Activated T-cell treated with anti-CD3 and anti-CD28 coated beads for 4 hours (primary cell): ENCODE measurements at places on chromosomes 5 and 9.

- no peak for DNase-seq
Observed at GRCh38 chr9:4540425-4540824, 50.2 kb downstream of the SLC1A1 start.

- no peak for DNase-seq
Observed at GRCh38 chr5:138000102-138000723, 32.7 kb downstream of the FAM13B start.

DNA sequence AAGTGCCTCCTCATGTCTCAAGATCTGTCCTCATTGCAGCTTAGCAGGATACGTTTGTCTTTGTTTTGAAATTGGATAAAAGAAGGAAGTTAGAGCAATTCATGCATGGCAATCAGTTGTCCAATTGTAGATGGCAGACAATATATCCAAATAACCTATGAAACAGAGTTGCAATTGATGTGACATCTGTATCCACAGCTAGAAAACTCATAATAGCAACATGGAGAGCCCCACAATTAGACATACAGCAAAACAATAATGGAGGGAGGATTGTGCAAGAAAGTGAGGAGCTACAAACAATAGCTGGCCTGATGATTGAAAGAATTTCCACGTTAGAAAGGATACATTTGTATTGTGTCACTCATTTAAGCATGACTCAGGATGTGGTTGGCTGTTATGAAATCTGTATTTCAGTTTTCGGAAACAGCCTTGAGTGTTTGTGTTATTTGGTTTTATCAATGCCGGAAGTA is 132.0 kb downstream of the FAM174A start:
- DNase-seq, result no peak

DNA sequence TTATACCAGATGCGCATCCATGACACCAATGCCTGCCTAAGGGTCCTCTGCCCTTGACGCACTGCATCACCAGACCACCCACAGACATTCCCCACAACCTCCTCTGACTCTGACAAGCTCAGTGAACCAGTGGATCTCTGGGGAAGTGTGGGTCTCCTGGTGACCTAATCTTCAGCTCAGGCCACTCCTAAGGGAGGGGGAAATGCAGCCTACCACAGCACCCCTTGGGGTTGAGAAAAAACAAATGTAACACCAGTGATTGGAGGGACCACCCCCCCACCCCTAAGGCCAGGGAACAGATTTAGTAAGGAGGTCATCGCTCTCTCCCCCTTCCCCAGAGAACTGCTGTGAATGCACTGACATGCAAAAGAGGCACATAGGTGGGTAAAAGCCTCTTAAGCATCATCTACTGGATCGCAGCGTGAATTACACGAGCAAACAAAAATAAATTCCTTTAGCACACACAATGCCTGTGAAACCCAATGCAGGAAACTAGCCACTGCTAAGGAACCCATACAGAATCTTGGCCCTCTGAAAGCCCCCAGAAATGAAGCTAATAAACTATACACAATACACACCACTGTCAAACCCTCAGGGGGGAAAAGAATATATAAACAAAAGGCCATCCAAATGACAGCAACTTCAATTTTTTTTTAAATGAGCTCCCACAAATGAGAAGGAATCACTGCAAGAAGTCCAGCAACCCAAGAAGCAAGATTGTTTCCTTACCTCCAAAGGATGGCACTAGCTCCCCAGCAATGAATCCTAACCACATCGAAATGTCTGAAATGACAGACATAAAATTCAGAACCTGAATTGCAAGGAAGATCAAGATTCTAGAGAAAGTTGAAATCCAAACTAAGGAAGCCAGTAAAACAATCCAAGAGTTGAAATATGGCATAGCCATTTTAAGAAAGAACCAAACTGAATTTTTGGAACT is 513.7 kb upstream of the PTGER4 start:
- no peak for DNase-seq

DNA sequence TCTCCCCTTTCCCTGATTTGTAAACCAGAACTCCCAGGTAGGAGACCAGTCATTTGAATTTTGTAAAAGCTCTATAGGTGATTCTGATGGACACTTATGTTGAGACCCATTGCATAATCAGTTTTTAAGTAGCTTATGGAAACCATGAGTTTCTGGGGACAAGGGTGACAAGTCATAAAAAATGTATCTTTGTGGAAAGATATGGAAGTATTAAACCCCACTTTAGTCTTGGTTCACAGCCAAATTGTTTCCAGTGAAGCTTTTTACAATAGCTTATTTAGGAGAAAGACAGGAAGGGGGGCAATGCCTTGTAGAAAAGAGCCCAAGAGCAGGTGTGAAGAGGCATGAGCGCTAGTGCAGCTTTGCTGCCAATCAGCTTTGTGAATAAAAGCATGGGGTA is 453 bp upstream of the CCL28 start:
- DNase-seq, result no peak

DNA sequence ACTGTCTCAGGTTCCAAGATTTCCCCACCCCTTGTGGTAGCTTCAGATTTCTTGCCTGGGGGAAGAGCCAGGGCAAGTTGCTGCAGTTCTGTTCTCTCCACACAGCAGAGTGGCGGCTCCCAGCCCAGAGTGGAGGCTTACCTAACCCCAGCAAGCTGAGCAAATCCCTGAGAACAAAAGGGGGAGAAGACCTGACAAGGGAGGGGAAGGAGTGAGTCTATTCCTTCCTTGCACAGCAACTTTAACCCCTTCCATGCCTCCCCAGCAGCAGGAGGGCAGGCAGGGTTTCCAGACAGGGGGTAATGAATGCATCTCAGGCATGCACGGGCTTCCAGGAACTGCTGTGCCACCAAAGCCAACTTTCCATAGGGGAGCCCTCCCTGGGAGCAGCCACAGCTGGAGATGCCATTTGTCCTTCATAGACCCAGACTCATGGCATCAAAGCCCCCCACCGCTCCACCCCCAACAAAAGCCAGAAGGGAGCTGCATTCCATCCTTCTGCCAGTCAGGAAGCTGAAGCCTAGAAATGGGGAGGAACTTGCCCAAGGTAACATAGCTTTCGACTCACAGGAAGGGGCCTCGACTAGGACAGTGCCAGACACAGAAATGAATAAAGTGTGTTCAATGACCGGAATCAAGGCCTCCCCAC is 28.8 kb upstream of the FAT2 start:
- no peak for DNase-seq

DNA sequence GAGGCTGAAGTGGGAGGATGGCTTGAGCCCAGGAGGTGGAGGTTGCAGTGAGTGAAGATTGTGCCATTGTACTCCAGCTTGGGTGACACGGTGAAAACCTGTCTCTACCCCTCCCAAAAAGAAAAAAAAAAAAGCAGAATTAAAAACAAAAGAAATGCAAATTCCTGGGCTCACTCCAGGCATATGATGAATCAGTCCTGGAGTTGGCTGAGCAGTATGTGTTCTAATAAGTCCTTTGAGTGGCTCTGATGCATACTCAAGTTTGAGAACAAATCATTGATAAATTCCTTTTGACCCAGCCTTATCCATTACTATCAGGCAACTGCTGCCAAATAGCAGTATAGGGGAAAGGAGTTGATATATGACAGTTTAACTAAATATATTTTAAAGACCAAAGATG is 28.3 kb downstream of the UHRF2 start:
- no peak for DNase-seq

- DNase-seq, result no peak
Observed at GRCh38 chr5:24215114-24215513, 429.7 kb downstream of the CDH10 start.

- DNase-seq, result no peak
Observed at GRCh38 chr5:124628721-124629596, 117.5 kb downstream of the ZNF608 start.
